COR-L47 (cell line): ENCODE measurements at places on chromosomes 1 and 21.

DNA sequence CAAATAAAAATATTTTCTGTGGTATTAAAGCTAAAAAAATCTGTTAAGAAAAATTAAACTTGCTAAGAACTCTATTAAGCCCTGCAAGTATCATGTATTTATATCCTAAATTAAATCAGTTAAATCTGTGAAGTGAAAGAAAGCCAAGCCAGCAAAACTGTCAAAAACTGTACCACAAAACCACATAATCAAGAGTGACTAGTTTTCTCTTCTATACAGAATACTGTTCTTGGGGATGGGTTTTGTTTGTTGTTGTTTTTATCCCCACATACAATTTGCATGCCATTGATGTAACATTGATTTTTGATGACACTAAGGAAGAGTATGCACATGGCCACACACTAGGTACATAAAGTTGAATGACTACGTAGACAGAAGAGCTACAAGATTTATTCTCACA, 20.4 kb downstream of the DPH5 start:
- no peak for DNase-seq

- DNase-seq, result no peak
Observed at GRCh38 chr1:8477983-8478362, 160.1 kb downstream of the SLC45A1 start.

DNA sequence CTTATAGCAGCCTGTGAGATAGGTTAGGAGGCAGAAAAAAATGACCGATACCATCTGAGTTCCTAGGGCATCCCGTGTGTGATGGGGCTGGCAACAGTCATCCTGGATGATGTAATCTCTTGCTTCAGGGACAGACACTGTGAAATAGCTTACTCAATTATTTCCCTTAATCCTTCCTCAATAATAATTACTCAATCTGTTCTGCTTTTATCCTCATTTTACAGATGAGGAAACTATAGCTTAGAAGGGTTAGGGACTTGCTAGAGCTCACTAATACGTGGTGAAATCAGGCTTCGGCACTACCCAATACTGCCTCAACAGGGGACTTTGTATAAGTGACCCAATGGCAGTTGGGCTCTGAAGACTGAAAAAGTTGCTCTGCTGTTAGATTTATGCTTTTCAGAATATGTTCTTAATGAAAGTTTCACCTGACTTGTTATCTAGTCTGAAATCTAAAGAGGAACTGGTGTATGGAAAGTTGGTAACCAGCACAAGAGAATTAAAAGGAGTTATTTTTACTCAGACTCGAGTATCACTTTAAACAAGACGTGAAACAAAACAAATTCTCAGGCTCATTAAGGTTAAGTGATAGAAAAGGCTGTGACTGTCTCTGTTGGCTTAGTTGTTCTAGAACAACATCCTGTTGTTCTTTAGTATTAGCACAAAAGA, 14.4 kb downstream of the CD55 start:
- no peak for DNase-seq

DNA sequence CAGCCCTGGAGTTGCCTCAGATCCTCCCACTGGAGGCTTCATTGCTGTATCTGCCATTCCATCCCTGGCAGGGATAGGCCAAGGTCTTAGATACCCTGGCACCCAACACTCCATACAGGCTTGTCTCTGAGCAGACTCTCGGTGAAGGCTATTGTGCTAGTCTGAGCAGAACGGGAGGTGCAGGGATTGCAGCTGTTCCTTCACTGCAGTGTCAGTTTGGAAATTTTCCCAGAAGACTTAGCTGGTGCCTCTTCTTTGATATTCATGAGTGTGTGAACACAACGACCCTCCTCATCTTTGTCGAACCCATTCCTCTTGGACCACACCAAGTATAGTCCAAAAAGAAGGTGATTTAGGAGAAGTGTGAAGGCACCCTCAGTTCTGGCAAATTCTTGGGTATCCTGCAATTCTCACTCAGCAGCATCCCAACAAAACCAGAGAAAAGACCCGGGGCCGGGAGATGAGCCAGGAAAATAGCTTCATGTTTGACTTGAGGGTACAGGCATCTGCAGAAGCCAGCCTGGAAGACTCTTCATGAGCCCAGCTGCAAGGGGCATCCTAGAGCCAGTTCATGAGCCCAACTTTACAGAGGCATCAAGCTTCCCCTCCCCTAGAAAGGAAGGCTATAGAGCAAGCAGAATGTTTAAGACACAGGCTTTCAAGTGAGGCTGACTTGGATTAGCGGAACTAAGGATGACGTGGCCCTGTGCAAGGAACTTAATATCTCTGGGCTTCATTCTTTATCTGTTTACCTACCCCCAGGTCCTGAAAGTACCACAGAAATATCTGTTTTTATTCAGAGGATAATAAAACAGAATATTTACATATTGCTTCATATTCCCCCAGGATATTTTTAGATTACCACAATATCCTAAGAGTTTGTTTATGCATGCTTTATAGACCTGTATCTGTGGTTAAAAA, 38.8 kb upstream of the HAO2 start:
- DNase-seq, result no peak

- peak; percentile 22 for DNase-seq
Observed at GRCh38 chr1:205375835-205376545, 19.3 kb upstream of the KLHDC8A start.

DNA sequence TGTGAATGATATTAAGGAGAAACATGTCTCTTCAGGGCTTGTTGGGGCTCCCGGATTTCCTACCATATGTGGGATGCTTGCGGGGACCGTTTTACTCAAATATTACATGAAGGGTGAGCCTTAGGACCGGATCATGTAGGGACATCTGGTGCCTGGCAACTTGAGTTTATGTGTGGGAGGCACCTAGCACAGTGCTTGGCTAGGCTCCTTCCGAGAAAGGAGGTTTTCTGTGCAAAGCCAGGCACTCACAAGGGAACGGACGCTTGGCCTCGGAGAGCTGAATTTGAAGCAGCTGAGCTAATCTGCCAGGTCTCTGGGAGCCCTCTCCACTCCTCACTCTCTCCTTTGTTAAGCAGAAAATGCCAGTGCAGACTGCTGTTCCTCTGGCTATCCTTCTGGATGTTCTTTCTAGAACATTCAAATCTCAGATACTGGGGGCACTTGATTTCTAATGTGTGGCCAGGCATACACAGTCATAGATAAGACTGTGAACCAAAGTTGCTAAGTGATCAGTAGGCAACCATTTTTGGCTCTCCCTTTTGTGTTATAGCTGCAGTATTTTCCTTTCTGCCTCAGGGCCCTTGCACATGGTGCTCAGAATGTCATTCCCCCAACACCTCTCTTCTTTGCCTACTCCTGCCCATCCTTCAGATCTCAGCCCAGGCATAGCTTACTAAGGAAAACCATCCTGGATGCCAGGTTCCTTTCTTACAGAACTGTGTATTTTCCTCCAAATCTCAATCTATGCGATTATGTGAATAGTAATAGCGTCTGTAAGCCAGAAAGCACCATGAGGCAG, 216.6 kb upstream of the CSF3R start:
- no peak for DNase-seq
